ENCODE measurements at places on chromosomes 12 and 14.

DNA sequence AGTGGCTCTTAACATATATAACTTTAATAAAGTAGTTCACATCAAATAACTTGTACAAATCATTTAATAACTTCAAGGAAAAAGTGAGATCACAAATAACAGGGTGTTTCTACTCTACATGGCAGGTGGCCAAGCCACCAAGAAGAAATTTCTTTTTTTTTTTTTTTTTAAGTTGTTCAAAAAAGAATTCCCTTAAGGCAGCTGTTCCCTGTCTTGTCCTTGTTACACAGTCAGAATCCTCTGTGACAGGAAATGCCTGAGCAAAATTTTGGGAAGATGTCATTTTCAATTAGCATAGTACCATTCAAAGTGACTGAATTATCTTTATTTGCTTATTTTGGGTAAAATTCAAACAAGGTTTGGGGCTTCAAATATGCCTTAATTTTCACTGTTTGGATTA, 79.4 kb downstream of the LIN7A start:
- no peak for DNase-seq

- no peak for DNase-seq
These were observed 13.5 kb downstream of the WNT5B start for GRCh38 chr12:1642513-1642912.

DNA sequence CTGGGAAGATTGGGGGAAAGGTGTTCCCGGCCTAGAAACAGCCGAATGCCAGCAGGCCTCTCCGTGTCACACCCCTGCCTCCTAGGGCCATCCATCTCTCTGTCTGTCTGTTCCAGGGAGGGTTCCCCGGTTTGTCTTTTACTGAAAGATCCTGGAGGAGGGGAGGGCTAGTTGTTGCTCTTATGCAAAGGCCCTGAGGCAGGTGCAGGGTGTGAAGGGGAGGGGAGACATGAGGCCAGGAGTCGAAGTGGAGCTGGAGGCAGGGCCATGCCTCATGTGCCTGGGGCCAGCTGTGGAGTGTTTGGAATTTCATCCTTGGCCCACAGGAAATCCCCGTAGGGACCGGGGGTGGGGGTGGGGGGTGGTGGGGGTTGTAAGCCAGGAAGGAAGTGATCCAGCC, 8.7 kb upstream of the RCOR1 start:
- DNase-seq: no peak

GRCh38 chr14:61528591-61529021, 166.7 kb upstream of the HIF1A start:
- DNase-seq: no peak

- DNase-seq: no peak
These were observed 117.2 kb downstream of the RFLNA start for GRCh38 chr12:124411953-124412645.

DNA sequence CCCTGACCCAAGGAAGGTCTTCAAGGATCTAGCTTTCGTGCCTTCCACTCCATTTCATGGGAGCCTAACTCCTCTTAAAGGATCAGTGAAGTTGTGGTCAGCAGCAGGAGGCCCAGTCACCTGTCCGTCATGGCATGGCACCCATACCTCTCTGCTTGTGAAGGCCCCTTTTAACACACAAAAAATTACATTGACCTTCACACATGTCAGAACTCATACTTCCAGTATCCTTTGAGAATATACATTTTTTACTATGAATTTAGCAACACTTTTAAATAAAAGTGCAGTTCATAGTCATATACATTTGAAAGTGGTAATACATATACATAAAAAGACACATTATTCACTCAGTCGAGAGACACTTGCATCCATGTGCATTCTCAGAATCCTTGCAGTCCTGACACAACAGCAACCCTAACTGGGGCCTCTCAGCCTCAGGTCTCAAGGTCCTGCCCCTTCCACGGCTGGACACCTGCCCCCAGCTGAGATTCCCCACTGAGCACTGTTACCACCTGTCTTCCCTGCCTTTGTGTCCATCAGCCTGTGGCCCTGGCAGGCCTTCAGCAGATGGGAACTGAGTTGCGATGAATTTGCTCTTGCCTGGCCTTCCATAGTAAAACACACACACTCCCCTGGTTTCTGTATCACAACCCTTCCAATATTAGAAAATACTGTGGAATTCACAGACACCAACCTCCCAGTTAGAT, 3.7 kb upstream of the KRT3 start:
- no peak for DNase-seq

DNA sequence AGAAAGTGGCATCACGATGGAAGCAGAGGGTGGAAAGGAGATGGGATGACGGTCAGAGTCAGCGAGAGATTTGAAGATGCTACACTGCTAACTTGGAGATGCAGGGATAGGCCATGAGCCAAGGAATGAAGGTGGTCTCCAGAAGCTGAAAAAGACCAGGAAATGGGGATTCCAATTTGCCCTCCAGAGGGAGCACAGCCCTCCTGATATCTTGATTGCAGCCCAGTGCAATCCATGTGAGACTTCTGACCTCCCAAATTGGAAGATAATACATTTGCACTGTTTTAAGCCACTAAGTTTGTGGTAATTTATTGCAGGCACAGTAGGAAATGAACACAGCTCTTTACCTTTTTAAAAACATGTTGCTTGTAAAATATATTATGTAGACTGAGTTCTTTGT, 549.5 kb downstream of the VRK1 start:
- no peak for DNase-seq
